ENCODE measurements at places on chromosomes 4 and X. TPM values are rescaled to one million over a fixed set of nuclear protein-coding genes. Genes with fewer than 3 reads are reported as not detected.

ZFP92 gene
- 0.18 TPM for total RNA-seq

GRCh38 chr4:113591982-113592381 lies 169.6 kb downstream of the CAMK2D start:
- peaks cover 10% of the 10 kb centered on the region for H3K4me1 ChIP-seq
- no peak for DNase-seq
- H3K27ac ChIP-seq = no peak overlapping the region
- H3K4me3 ChIP-seq = no peak overlapping the region

PRR32 gene
- not detected for total RNA-seq

DNA sequence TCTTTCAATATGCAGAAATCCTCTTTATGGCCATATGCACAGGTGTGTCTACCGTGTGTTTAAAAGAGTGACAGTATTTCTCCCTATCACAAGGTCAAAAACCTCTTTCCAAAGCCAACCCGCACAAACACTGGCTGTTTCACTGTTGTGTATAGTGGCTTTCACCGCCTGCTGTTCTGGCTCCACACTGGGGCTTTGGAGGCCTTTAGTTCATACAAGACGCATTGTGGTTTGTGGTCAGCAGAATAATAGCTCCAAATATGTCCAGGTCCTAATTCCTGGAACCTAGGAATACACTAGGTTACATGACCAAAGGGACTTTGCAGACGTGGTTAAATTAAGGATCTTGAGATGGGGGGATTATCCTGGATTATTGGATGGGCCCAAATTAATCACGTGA lies 40.7 kb upstream of the FAM9A start:
- H3K27me3 ChIP-seq = no peaks in the 10 kb centered on the region
- H3K4me1 ChIP-seq = no peaks in the 10 kb centered on the region
- H3K36me3 ChIP-seq = no peaks in the 10 kb centered on the region
- no peak overlapping the region for H3K27ac ChIP-seq
- DNase-seq = no peak

TMEM156 gene
- total RNA-seq = 9.6 TPM

Measured in esophagus squamous epithelium (tissue), 5 donors.